Suppressor macrophage treated with lipopolysaccharide for 1 hour (primary cell): ENCODE measurements at places on chromosomes 11 and 22.

DNA sequence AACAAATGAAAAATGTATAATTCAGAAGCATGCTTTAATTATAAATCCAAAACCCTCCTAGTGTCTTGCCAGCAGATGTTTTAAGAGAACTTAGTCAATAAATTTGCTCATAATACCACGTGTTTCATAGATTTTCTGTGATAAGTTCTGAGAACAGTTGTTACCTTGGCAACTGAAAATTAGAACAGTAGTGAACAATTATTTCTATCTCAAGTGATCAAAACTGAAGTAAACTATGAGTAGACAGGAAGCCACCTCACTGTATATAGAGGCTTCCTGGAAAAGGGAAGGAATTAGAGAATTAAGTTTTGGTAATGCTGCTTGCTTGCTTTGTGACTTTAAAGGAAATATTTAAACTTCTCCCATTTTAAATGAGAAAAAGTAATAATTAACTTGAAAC is 266.0 kb upstream of the ANO3 start:
- no peak for DNase-seq

GRCh38 chr11:35765211-35765610 is 102.6 kb downstream of the TRIM44 start:
- DNase-seq, result no peak

GRCh38 chr11:85746670-85747069 is 60.7 kb upstream of the CCDC89 start:
- DNase-seq, result peak; percentile 26

DNA sequence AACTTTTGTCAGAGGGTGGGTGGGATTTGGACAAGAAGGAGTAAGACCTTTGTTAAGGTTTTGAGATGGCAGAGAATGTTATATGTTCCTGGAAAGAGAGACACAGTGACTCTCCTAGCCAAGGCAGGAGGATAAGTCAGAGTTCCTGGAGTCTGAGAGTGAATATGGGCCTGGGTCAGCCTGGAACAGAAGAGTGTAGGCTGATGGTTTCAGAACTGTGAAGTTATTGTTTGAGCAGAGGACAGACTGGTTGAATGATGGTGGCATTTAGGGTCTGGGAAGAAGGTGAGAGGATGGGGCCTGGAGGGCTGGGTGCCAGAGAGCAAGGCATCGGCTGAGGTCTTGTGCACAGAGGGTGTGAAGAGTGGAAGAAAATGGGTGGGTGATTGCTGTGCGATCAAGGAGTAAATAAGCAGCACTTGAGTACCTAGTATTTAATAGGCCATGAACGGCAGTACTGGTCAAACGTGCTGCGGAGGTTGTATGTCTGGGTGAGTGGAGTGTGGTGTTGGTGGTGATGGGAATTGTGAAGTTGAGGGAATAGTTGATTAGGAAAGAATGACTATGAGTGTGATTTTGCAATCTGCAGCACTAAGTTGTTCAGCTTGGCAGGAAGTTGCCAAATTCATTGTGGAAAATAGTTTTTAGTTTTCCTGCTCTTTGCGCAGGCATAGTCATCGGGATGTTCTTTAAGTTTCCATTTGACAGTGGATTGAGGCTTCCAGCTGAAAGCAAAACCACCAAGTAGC is 1.8 kb downstream of the PANX1 start:
- peak; percentile 81 for DNase-seq

GRCh38 chr11:62706850-62707247 is 375 bp downstream of the BSCL2 start:
- DNase-seq, result no peak

DNA sequence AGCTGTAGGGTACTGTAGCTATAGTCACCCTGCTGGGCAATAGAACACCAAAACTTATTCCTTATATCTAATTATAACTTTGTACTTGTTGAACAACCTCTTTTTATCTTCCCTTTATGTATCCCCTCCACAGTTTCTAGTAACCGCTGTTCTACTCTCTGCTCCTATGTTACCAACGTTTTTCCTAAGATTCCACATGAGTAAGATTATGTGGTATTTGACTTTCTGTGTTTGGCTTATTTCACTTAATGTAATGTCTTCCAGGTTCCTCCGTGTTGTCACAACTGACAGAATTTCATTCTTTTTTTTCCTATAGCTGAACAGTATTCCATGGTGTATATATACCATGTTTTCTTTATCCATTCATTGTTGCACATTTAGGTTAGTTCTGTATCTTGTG is 258.4 kb downstream of the DYNC2H1 start:
- no peak for DNase-seq

DNA sequence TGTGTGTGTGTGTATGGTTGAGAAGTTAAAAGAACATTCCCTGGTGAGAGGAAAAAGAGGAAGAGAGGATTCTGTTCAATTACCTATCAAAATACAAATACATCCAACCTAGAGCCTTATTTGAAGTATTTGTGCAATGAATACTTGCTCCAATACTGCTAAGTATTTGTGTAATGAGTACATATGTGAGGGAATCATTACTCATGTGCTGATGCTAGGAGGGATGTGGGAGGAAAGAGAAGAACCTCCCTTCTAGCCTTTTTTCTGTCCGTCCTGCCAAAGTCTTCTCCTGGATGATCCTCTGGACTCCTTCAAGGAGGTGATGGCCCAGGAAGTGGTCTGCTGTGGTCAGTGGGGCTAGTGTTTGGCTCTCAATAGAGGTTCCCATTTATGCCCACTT is 36.0 kb upstream of the ACCSL start:
- DNase-seq, result no peak

DNA sequence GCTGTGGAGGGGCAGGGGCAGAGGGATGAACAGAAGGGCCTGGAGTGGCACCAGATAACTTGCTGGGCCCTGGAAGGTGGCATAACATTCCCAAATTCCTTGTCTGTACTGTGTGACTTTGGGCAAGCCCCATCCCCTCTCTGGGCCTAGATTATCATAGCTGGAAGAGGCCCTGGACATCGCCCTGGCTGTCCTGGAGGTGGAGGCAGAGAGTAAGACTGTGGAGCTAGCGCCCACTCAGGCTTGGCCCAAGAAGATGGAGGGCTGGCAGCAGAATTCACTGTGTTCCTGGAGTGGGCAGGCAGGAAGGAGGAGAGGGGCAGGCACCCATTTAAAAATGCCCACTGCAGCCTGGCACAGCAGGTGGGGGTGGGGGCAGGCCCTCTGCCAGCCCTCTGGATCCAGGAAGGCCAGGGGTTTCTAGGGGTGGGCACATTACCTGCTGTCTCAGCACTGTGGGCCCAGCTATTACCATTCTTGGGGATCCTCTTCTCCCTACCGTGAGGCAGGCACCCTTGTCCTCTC is 22.6 kb downstream of the ARHGEF17 start:
- no peak for DNase-seq
